ENCODE measurements at places on chromosomes 16 and 17.

DNA sequence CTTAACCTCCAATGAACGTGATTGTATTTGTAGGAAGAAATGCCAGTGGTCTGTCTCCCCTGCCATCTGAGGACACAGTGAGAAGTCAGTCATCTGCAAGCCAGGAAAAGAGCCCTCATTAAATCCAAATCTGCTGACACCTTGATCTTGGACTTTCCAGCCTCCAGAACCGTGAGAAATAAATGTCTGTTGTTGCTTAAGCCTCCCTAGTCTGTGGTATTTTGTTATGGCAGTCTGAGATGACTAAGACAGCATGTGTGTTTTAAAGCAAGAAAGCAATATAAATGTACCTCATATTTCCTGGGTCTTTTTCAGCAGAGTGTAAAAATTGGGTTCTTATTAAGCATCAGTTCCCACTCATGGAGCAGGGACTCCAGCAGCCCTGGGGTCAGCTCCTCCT is 177.9 kb upstream of the NLRP1 start:
- no peak for DNase-seq

- no peak for DNase-seq
Measured at GRCh38 chr17:33016920-33017319, 25.3 kb downstream of the SPACA3 start.

- DNase-seq = no peak
Measured at GRCh38 chr16:74623214-74623838, 16.4 kb upstream of the GLG1 start.

GRCh38 chr16:31157136-31157535 is 7.3 kb upstream of the PRSS36 start:
- DNase-seq = no peak

GRCh38 chr17:77800816-77801215 is 157.7 kb upstream of the TNRC6C start:
- no peak for DNase-seq

DNA sequence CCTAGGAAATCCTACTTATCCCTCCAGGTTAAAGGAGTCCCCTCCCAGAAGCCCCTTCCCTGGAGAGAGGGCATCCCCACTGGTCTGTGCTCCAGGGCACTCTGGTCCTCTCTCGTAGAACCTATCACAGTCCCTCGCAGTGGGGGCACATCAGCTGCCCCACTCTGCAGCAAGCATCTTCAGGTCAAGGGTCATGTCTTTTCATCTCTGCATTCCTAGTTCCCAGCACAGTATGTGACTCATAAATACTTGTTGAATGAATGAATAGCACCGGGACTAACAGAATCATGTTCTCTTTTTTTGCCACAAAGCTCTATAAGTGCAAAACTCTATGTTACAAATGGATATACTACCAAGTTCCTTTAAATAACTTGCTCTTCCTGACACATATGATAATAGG is 36.0 kb downstream of the RNF157 start:
- DNase-seq = no peak

DNA sequence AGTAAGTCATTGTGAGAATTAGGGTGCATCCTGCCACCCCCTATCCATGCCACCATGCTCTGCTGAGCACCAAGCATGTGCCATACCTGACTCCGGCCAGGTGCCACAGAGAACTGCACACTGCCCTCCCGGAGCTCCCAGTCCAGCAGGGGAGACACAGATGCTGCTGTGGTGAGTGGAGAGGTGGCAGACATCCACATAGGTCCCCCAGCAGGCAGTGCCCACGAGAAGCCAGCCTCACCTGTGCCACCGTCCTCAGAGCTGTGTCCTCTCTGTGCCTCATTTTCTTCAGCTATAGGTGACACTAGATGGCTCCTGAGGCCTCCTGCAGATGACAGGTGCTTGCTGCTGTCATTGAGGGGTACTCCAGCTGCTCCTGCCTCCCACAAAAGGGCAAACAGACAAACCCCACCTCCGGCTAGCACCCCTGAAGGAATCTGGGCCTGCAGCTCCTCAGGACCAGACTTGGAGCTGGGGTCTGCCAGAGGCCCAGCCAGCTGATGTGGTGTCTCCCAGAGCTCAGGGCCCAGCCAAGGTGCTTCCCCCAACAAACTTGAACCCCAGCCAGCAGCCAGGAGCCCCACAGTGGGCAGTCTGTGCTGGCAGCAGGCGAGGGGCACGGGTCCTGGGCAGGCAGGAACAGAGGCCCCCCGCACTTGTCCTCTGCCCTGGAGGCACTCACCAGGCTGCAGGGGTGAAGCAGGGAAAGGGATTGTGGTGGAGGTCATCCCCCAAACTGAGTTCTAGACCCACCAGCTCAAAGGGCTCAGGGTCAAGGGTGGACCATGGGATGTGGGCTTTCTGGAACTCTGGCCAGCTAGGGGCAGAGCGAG is 17.1 kb downstream of the FOXJ1 start:
- no peak for DNase-seq

DNA sequence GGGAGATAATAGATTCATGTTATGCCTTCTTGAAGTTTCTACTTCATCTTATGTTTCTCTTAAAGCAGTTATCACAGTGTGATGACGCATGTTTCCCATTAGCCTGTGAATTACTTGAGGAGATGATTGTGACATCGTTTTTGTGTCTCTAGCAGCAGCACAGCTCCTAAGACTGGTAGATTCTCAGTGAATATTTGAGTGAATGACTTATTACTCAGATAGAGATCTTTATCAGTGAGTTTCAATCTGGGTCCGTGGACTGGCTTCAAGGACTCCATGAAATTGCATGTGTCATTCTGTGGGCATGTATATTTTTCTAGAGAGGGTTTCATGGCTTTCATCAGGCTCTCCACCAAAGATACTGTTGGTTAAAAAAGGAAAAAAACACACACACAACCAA is 29.9 kb downstream of the YPEL2 start:
- no peak for DNase-seq
